Gastrocnemius medialis (tissue), 4 donors: ENCODE measurements at places on chromosomes 6 and 20. TPM values are rescaled to one million over a fixed set of nuclear protein-coding genes. Genes with fewer than 3 reads are reported as not detected.
A peak's percentile ranks its signal among the peaks of the same experiment; 100 is the strongest.

GRCh38 chr20:44176833-44177534, 10.0 kb downstream of the JPH2 start:
- peak overlapping the region; percentile 35 for H3K4me3 ChIP-seq
- no peaks in the 10 kb centered on the region for H3K27me3 ChIP-seq
- H3K4me1 ChIP-seq: peaks cover 81% of the 10 kb centered on the region
- DNase-seq: peak; percentile 70
- no peaks in the 10 kb centered on the region for H3K36me3 ChIP-seq
- H3K27ac ChIP-seq: peak overlapping the region; percentile 92

- no peak overlapping the region for H3K4me3 ChIP-seq
- H3K36me3 ChIP-seq: no peaks in the 10 kb centered on the region
- no peak for DNase-seq
- H3K27me3 ChIP-seq: peaks cover 70% of the 10 kb centered on the region
- peaks cover 9% of the 10 kb centered on the region for H3K4me1 ChIP-seq
Measured at GRCh38 chr6:98848539-98849242, 14.3 kb downstream of the POU3F2 start.

DNA sequence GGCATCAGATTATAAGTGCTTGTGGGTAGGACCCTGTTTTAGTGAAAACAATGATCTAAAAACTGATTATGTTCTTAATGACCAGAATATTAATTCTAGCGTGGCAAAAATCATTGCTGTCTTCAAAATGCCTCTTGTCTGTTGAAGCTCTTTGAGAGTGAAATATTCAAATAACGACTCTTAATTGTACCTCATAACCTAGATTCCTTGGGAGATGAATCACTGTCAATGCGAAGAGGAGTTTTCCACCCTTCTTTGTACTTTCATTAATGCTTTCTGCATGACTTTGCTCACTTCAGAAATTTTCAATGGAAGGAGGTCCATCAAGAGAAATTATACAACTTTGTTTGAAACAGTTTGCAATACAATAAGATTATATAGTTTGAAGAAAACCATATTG, 71.5 kb downstream of the CRYBG1 start:
- DNase-seq: no peak
- no peaks in the 10 kb centered on the region for H3K36me3 ChIP-seq
- H3K4me1 ChIP-seq: no peaks in the 10 kb centered on the region
- H3K27me3 ChIP-seq: no peaks in the 10 kb centered on the region

DNA sequence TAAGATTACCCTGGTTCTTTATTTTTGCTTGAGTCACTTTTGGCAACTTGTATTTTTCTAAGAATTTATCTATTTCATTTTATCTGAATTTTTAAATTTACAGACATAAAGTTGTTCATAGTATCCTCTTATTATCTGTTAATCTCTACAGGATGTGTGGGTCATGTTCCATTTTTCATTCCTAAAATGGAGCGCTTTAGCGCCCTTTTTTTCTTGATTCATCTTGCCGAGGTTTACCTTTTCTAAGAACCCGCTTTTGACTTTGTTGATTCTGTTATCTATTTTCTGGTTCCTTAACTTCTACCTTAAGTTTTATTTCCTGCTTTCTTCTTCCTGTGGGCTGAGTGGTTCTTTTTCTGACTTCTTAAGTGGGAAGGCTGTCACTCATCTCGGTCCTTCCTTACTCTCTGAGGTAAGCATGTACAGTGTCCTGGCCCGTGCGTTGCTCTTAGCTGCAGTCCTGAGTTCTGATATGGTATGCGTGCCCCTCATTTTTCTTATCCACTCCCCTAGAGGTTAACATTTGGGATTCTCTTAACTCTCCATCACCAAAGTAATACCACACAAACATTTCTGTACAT, 399.8 kb downstream of the CDC5L start:
- no peaks in the 10 kb centered on the region for H3K27me3 ChIP-seq
- H3K36me3 ChIP-seq: no peaks in the 10 kb centered on the region
- no peak overlapping the region for H3K4me3 ChIP-seq
- no peak for DNase-seq
- H3K4me1 ChIP-seq: peaks cover 6% of the 10 kb centered on the region
- H3K27ac ChIP-seq: no peak overlapping the region

Gene SLC22A2
- total RNA-seq: not detected

Gene SLCO4A1
- 20.7 TPM for total RNA-seq

Gene CTAGE9
- not detected for total RNA-seq

- no peak overlapping the region for H3K27ac ChIP-seq
- no peak overlapping the region for H3K4me3 ChIP-seq
- H3K27me3 ChIP-seq: no peaks in the 10 kb centered on the region
- DNase-seq: no peak
Measured at GRCh38 chr6:145073811-145074210, 661.5 kb downstream of the EPM2A start.

DNA sequence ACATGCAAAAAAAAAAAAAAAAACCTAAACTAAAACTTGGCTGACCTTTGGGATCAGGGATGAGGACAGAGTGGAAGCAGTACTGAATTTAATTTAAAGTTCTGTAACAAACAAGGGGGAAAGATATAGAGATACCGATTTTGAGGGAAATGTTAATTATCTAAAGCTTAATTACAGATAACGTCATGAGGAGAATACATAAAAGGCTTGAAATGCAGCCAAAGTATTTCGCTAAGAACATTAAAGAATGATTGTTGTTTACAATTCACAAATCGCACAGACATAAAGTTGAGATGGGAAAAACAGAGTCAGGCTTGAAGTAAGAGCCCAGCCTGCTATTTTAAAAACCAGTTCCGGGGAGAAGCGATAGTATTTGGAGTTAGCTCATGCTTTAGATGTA, 208.0 kb upstream of the SASH1 start:
- no peaks in the 10 kb centered on the region for H3K27me3 ChIP-seq
- H3K4me1 ChIP-seq: no peaks in the 10 kb centered on the region
- DNase-seq: no peak
- no peaks in the 10 kb centered on the region for H3K36me3 ChIP-seq
- no peak overlapping the region for H3K27ac ChIP-seq

DNA sequence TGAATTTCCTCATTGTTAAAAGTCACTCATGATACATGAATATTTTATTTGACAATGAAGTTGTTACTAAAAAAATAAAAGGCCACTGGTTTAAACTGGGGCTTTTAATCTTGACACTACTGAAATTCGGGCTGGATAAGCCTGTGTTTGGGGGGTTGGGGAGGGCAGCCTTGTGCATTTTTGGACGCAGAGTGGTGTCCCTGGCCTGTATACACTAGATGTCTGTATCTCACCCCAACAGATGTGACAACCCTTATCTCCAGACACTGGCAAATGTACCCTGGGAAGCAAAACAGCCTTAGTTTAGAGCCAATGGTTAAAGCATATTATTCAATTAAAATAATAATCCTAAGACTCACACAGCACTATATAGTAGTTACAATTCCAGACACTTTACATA, 24.8 kb downstream of the MAN1A1 start:
- DNase-seq: no peak
- H3K27ac ChIP-seq: no peak overlapping the region
- no peak overlapping the region for H3K4me3 ChIP-seq
- no peaks in the 10 kb centered on the region for H3K36me3 ChIP-seq

Gene PSORS1C2
- not detected for total RNA-seq

DNA sequence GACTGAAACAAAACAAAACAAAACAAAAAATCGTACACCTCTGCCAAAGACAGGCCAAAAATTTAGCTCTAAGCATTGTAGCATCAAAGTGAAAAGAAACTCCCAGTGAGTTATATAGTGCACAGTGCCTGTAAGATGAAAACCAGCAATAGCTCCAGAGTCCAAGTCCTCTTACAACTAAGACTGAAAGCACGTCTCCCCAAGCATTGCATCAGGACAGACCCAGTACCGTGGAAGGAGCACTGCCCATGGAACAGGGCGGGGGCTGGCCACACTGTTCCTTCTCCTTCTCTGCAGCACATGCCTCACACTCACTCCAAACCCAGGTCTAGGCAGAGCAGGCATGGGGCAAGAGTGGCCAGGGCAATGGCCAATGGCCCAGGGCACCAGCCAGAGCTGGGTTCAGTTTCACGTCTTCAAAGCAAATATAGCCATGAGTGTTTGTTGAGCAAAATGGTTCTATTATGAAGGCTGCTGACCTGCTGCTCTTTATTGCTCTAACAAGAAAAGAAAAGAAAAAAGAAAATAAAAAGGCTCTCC, 72.2 kb upstream of the PBOV1 start:
- H3K27ac ChIP-seq: no peak overlapping the region
- no peaks in the 10 kb centered on the region for H3K4me1 ChIP-seq
- no peak overlapping the region for H3K4me3 ChIP-seq
- H3K36me3 ChIP-seq: no peaks in the 10 kb centered on the region

Gene SMIM29
- 21.4 TPM for total RNA-seq

Gene HFE
- total RNA-seq: 1.3 TPM

- no peaks in the 10 kb centered on the region for H3K36me3 ChIP-seq
- no peaks in the 10 kb centered on the region for H3K4me1 ChIP-seq
- H3K4me3 ChIP-seq: no peak overlapping the region
- no peak for DNase-seq
- H3K27ac ChIP-seq: no peak overlapping the region
Measured at GRCh38 chr6:82568290-82568993, 204.8 kb downstream of the TPBG start.

GRCh38 chr6:160156842-160157241, 35.2 kb downstream of the SLC22A1 start:
- no peak overlapping the region for H3K4me3 ChIP-seq
- no peaks in the 10 kb centered on the region for H3K27me3 ChIP-seq
- H3K36me3 ChIP-seq: no peaks in the 10 kb centered on the region
- DNase-seq: no peak
- no peaks in the 10 kb centered on the region for H3K4me1 ChIP-seq

Gene BNIP5
- total RNA-seq: not detected

DNA sequence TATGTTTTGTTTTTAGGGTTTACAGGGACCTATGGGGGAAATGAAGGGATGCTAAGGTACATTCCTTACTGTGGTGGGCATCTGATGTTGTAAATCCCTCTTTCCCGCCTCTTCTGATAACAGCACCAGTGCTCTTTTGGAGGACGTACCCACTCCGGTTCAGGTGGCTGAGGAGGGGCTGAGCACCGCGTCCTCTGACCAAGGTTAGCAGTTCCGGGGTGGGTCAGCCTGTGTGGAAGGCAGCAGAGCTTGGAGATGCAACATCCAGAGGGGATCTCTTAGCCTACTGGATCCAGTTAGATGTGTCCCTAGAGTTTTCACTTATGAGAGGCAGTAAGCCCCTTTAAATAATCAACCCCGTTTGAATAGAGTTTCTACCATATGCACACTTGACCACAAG, 135.3 kb upstream of the KCNG1 start:
- DNase-seq: no peak
- no peak overlapping the region for H3K4me3 ChIP-seq
- H3K27me3 ChIP-seq: no peaks in the 10 kb centered on the region
- H3K27ac ChIP-seq: no peak overlapping the region
- no peaks in the 10 kb centered on the region for H3K4me1 ChIP-seq
- H3K36me3 ChIP-seq: no peaks in the 10 kb centered on the region

GRCh38 chr6:110735666-110736065, 79.6 kb downstream of the CDK19 start:
- H3K27me3 ChIP-seq: no peaks in the 10 kb centered on the region
- H3K4me1 ChIP-seq: no peaks in the 10 kb centered on the region

DNA sequence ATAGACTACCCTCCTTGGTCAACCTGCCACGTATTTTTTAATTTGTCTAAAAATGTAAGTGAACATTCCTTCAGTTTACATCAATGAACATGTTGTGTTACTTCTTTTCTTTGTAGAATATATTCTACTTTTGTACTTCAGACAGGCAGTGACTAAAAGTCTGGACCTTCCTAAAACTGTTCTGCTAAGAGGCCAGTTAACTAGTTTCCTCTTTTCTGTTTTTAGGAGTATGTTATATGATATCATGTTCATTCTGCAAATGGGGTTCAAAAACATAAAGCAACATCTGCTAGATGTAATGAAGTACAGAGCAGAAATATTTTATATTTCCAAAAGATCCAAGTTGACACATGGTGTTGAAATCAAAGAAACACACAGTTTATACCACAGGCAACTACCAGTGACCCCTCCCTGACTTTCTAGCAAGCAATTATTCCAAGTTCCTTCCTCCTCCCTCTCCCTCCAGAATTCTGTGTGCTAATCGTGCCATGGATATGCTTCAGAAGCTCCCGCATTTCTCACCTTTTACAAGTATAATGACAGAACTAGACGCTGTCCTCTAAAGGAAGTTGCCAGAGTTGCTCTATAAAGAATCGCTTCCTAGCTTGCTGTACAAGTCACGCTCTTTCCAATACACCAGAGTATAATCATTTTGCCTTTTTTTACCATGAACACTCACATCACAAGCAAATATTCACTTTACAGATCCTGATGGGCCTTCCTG, 64.7 kb downstream of the ARHGAP18 start:
- H3K4me1 ChIP-seq: peaks cover 30% of the 10 kb centered on the region
- peak overlapping the region; percentile 26 for H3K27ac ChIP-seq
- no peak for DNase-seq
- no peak overlapping the region for H3K4me3 ChIP-seq
- no peaks in the 10 kb centered on the region for H3K36me3 ChIP-seq

Gene ALDH8A1
- total RNA-seq: 0.55 TPM

GRCh38 chr20:50122763-50123162, 9.8 kb upstream of the UBE2V1 start:
- H3K4me3 ChIP-seq: no peak overlapping the region
- peaks cover 21% of the 10 kb centered on the region for H3K4me1 ChIP-seq
- no peaks in the 10 kb centered on the region for H3K36me3 ChIP-seq
- H3K27ac ChIP-seq: no peak overlapping the region

DNA sequence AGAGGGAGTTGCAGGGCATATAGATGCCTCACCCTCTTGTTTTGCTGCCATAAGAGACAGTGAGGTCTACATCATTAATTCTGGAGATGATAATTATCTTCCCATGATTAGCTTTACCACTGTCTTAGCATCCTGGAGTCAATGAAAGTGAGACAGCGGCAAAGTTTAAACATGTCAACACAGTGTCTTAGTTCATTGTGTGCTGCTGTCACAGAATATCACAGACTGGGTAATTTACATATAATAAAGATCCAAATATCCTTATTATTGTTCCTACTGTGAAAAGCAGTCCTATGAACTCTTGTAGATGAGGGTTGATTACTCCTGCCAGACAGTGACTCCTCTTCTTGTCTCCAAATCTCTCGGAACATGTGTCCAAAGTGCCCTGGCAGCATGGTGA, 658.6 kb upstream of the ADGRB3 start:
- no peak overlapping the region for H3K27ac ChIP-seq
- no peaks in the 10 kb centered on the region for H3K27me3 ChIP-seq
- DNase-seq: no peak
- H3K36me3 ChIP-seq: no peaks in the 10 kb centered on the region

DNA sequence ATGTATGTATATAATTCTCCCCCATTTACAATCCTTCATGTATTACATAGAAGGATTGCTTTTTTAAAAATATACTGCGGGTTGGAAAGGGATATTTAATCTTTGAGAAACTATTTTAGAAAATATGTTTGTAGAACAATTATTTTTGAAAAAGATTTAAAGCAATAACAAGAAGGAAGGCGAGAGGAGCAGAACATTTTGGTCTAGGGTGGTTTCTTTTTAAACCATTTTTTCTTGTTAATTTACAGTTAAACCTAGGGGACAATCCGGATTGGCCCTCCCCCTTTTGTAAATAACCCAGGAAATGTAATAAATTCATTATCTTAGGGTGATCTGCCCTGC, 3.6 kb downstream of the FOXC1 start:
- H3K27me3 ChIP-seq: peaks cover 46% of the 10 kb centered on the region
- DNase-seq: no peak
- peaks cover 5% of the 10 kb centered on the region for H3K4me1 ChIP-seq
- no peak overlapping the region for H3K27ac ChIP-seq
- peak overlapping the region; percentile 34 for H3K4me3 ChIP-seq
- H3K36me3 ChIP-seq: no peaks in the 10 kb centered on the region
